Left renal cortex interstitium (tissue), 4 donors: ENCODE measurements at places on chromosomes 12 and 14. TPM values are rescaled to one million over a fixed set of nuclear protein-coding genes. Genes with fewer than 3 reads are reported as not detected.

Gene PELI2
- polyA plus RNA-seq, result 25.6 TPM

GRCh38 chr12:103144278-103144677, 186.8 kb downstream of the ASCL1 start:
- DNase-seq, result no peak

Gene TSPAN19
- polyA plus RNA-seq, result 0.58 TPM

GRCh38 chr12:47244835-47245234, 165.1 kb upstream of the AMIGO2 start:
- DNase-seq, result no peak

DNA sequence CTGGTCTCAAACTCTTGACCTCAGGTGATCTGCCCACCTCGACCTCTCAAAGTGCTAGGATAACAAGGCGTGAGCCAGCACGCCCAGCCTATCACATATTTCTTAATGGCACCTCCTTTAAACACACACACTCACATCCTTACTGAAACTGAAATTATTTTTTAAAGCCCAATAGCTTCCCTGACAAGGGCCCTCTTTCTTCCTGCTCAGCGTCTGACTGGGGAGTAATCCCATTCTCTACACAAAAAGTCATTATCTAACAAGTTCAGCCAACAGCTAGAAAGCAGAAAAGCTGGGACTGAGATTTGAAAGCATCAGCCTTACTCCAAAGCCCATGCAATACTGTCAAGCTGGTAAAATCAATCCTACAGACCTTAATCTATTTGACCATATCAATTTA, 10.0 kb upstream of the AICDA start:
- DNase-seq, result no peak

DNA sequence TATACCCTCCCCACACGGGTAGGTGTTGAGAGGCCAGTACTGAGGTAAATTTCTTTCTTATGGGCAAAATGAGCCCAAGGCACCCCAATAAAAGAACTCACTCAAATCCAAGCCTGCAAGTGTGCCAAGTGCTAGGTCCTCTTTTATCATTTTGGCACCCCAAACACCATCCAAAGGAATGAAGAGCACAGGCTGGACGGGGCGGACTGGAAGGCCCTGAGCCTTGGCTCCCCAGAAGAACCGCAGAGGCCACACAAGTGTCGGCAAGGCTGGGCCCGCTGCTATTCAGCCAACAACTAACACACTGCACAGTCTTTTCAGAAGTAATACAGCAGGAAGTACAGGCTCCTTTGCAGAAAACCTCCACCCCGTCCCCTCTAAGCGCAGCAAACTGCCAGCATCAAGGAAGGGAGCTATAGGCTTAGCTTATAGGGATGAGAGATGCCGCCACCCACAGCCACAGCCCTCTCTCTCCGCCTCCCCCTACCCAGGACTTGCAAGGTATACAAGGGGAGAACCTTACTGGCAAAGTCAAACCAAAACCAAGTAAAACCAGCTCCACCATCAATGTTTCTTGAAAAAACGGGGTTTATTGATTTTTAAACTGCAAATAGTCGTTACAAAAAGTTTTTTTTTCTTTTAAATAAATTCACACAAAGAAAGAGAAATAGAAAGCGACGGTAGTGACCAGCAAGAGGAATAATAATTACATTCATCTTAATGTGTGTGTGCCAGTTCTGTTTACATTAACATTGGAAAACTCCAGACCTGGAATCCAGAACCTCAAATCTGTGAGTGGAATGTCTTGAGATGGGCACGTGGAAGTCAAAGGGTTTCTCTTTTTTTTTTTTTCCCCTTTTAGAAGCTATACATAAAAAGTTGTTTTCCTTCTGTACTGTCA, 5.5 kb downstream of the ZFP36L1 start:
- no peak for DNase-seq

- no peak for DNase-seq
Observed at GRCh38 chr12:25775968-25776367, 182.5 kb upstream of the RASSF8 start.

Gene LRFN5
- 10.8 TPM for polyA plus RNA-seq
